AG09319 (cell line): ENCODE measurements at places on chromosomes 3 and 15.

GRCh38 chr3:151432616-151433372, 28.1 kb downstream of the IGSF10 start:
- DNase-seq, result no peak

DNA sequence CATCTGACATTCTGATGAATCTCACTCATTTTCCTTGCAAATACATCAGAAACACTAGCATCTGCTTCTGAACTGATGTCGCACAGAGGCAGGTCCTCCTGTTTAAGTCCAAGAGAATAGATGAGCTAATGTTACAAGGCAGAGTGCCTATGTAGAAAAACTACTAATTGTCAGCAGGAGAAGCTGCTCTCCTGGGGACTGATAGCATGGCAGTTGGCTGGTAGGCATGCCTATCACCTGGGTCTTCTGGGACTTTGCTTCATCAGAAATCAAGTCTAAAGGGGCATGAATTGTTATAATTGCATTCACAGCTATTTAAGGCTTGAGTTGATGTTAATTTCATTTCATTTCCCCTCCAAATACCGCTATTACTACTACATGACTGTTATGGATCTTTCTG, 457.2 kb downstream of the RAP2B start:
- DNase-seq, result no peak

DNA sequence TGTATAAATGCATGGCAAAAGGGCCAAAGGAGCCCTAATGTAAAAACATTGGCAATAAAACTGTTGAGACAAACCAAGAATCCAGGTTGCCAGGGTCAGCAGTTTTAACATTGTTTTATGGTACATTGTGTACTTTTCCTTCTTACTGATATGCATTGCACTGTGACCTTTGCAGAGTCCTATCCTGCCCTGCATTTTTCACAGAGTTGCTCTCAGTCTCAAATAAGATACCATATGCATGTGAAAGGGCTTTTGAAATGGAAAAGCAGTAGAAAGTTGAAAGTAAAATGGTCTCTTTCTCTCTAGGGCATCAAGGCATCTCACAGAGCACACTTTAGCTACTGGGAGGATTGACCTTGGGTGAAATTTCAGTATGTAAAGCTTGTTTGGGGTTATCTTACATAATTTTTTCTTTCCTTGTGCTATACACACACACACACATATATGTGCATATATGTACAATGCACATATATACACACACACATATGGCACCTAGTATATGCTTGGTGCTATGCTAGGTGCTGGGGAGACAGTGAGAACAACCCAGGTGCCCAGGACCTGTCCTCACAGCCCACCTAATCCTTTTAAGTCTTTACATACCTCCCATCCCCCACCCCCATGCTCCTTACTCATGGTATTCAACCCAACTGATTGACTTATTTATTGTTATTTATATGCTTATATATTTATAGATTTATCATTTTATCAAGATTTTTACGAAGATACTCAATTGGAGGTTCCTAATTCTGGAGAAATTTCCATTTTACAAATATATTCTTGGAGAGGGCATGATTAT, 1.2 kb upstream of the PPP2R3A start:
- DNase-seq, result no peak

GRCh38 chr3:24119321-24119751, 174.2 kb downstream of the NR1D2 start:
- DNase-seq, result no peak

DNA sequence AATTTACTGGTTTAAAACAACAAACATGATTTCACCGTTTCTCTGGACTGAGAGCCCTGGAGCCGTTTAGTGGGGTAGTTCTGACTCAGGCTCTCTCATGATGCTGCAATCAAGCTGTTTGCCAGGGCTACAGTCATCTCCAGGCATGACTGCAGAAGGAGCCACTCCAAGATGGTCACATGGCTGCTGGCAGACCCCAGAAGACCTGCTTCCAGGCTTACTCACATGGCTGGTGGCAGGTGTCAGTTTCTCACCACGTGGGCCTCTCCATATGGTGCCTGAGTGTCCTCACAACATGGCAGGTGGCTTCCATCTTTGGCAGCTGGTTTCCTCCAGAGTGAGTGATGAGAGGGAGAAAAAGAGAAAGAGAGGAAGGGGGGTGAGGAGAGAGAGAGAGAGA, 378.3 kb upstream of the RGMA start:
- no peak for DNase-seq

GRCh38 chr15:58410353-58410752, 21.4 kb upstream of the LIPC start:
- peak; percentile 46 for DNase-seq

GRCh38 chr3:70981231-70981880, 602.2 kb downstream of the FOXP1 start:
- no peak for DNase-seq

GRCh38 chr3:9396301-9396631, 1.1 kb upstream of the SETD5 start:
- DNase-seq, result peak; percentile 91

- DNase-seq, result no peak
Measured at GRCh38 chr3:50242851-50243542, 7.0 kb downstream of the GNAI2 start.

DNA sequence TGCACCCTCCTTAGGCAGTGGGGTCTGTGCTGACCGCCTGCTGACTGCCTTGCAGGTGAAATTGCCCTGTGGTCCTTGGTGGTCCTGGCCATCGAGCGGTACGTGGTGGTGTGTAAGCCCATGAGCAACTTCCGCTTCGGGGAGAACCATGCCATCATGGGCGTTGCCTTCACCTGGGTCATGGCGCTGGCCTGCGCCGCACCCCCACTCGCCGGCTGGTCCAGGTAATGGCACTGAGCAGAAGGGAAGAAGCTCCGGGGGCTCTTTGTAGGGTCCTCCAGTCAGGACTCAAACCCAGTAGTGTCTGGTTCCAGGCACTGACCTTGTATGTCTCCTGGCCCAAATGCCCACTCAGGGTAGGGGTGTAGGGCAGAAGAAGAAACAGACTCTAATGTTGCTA, 2.4 kb downstream of the RHO start:
- no peak for DNase-seq

- no peak for DNase-seq
Measured at GRCh38 chr3:58352626-58353025, 19.9 kb downstream of the PXK start.
